Bronchial epithelial cell (primary cell): ENCODE measurements at places on chromosomes 4 and X. TPM values are rescaled to one million over a fixed set of nuclear protein-coding genes. Genes with fewer than 3 reads are reported as not detected.

IGFBP7 gene
- 89.9 and 92.9 TPM in 2 replicates for total RNA-seq

VCX3A gene
- not detected in 2 replicates for total RNA-seq

NXF2 gene
- total RNA-seq = not detected in 2 replicates

DDIT4L gene
- 0.26 TPM in 2 replicates for total RNA-seq

- no peak for DNase-seq
Measured at GRCh38 chr4:16111533-16111932, 27.7 kb upstream of the PROM1 start.

DNA sequence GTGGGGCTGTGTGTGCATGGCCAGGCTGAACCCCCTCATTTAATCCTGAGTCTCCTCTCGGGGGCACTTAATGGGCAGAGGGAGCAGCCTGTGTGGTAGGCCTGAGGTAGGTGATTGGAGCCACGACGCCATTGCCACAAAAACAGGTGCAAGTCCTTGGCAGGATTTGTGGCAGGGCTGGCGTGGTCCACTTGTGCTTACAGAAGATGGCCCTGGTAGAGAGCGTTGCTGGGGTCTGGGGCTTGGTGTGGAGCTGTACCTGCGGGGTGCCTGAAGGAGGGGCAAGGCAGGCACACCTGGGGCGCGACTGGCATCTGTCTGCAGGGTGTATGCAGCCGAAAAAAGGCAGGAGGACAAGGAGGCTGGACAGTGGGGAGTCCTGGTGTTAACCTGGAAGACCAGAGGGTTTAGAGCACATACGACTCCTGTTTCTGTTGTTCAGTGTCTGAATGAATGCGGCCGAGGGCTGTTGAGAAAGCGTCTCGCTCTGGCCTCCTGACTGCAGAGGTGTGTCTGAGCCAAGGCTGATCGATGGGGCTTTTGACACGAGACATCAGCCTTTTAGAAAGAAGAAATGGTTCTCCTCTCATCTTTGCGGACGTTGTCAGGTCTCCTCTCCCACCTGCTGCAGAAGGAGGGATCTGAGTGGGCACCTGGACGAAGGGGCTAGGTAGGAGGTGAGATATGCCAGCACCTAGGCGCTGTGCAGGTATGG is 52.0 kb downstream of the TBC1D14 start:
- DNase-seq = no peak

DNA sequence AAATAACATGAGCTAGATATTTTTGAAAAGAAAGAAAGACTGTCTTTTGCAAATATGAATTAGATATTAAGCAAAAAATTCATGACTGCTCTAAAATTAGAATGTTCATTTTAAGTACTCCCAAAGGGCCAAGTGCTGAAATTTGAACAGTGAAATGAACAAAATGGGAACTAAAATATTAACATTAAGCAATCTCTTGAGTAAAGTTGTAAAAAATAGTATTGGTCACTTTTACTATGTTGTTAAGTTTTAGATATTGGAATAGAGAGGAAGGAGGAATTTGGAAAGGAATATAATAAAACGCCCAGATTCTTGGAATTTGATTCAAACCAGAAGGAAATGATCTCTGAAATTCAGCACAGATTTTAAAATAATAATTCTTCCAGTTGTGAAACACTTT is 125.9 kb upstream of the ANK2 start:
- DNase-seq = no peak

ASB5 gene
- not detected in 2 replicates for total RNA-seq
